H7 (cell line): ENCODE measurements at places on chromosomes 4 and X. TPM values are rescaled to one million over a fixed set of nuclear protein-coding genes. Genes with fewer than 3 reads are reported as not detected.

The CENPE gene
- 10.6 and 21.5 TPM in 2 replicates for total RNA-seq

The SMIM10L2A gene
- 7.0 and 11.5 TPM in 2 replicates for total RNA-seq

The ADGRG2 gene
- total RNA-seq: 7.6 and 7.8 TPM in 2 replicates

The PRRG3 gene
- 0.76 and 2.9 TPM in 2 replicates for total RNA-seq

The ARFIP1 gene
- total RNA-seq: 30.5 and 40.0 TPM in 2 replicates

The GRID2 gene
- total RNA-seq: 19.1 and 25.6 TPM in 2 replicates

The HTRA3 gene
- total RNA-seq: 3.8 and 4.6 TPM in 2 replicates

The NDST4 gene
- total RNA-seq: not detected in 2 replicates

The PCDH10 gene
- total RNA-seq: 32.2 and 41.2 TPM in 2 replicates

The RHOXF2B gene
- not detected in 2 replicates for total RNA-seq

The PCSK1N gene
- 0.59 and 1.6 TPM in 2 replicates for total RNA-seq

The MID1IP1 gene
- 212 and 232 TPM in 2 replicates for total RNA-seq

The GRIA3 gene
- 1.5 and 1.8 TPM in 2 replicates for total RNA-seq

The FREM3 gene
- total RNA-seq: 0.04 TPM in 1 of 2 replicates, not detected in the other

The OPHN1 gene
- total RNA-seq: 2.6 and 2.9 TPM in 2 replicates

The FGFR3 gene
- 37.5 and 43.6 TPM in 2 replicates for total RNA-seq

The ADAMTS3 gene
- 4.7 and 5.5 TPM in 2 replicates for total RNA-seq

The KDR gene
- total RNA-seq: 29.7 and 50.6 TPM in 2 replicates

The UGT2B17 gene
- not detected in 2 replicates for total RNA-seq

The BTC gene
- total RNA-seq: 0.14 TPM in 1 of 2 replicates, not detected in the other

The SLC16A2 gene
- 78.7 and 86.9 TPM in 2 replicates for total RNA-seq

The OGT gene
- total RNA-seq: 74.9 and 88.1 TPM in 2 replicates

The SOWAHB gene
- total RNA-seq: 0.10 and 0.41 TPM in 2 replicates

The IQSEC2 gene
- 13.4 and 16.9 TPM in 2 replicates for total RNA-seq

The PPP2R2C gene
- 7.2 and 7.6 TPM in 2 replicates for total RNA-seq

The SH3RF1 gene
- total RNA-seq: 4.2 and 4.6 TPM in 2 replicates

The PDZD4 gene
- total RNA-seq: 73.0 and 76.3 TPM in 2 replicates

The IBSP gene
- not detected in 2 replicates for total RNA-seq

The SRPX gene
- 8.0 and 9.9 TPM in 2 replicates for total RNA-seq

The REELD1 gene
- 0.14 TPM in 1 of 2 replicates, not detected in the other for total RNA-seq

The PDCL2 gene
- not detected in 2 replicates for total RNA-seq

The ASMTL gene
- 36.5 and 37.0 TPM in 2 replicates for total RNA-seq

The ADH1A gene
- total RNA-seq: not detected in 2 replicates

The RIPPLY1 gene
- 0.24 TPM in 1 of 2 replicates, not detected in the other for total RNA-seq

The GDPD2 gene
- total RNA-seq: 1.5 and 2.0 TPM in 2 replicates

The TEX13A gene
- not detected in 2 replicates for total RNA-seq

The CCDC110 gene
- 0.22 and 0.28 TPM in 2 replicates for total RNA-seq

The ADGRA3 gene
- total RNA-seq: 39.0 and 41.6 TPM in 2 replicates

The ARMCX2 gene
- 108 and 114 TPM in 2 replicates for total RNA-seq

The DSPP gene
- not detected in 2 replicates for total RNA-seq

The ARHGAP6 gene
- 1.7 and 2.0 TPM in 2 replicates for total RNA-seq

The SSX3 gene
- not detected in 2 replicates for total RNA-seq

The CT47B1 gene
- total RNA-seq: not detected in 2 replicates

The ETDA gene
- not detected in 2 replicates for total RNA-seq

The CHRDL1 gene
- 7.1 and 7.3 TPM in 2 replicates for total RNA-seq

The MAGEC2 gene
- not detected in 2 replicates for total RNA-seq

The CCDC120 gene
- total RNA-seq: 4.7 and 5.8 TPM in 2 replicates

The ASB5 gene
- 0.26 and 0.31 TPM in 2 replicates for total RNA-seq

The EPHA5 gene
- 0.03 and 0.11 TPM in 2 replicates for total RNA-seq

The CT45A3 gene
- not detected in 2 replicates for total RNA-seq

The FANCB gene
- total RNA-seq: 12.2 and 15.1 TPM in 2 replicates

The PPP4R3C gene
- not detected in 2 replicates for total RNA-seq
